ENCODE measurements at places on chromosomes 6 and 20.
A peak's percentile ranks its signal among the peaks of the same experiment; 100 is the strongest.

DNA sequence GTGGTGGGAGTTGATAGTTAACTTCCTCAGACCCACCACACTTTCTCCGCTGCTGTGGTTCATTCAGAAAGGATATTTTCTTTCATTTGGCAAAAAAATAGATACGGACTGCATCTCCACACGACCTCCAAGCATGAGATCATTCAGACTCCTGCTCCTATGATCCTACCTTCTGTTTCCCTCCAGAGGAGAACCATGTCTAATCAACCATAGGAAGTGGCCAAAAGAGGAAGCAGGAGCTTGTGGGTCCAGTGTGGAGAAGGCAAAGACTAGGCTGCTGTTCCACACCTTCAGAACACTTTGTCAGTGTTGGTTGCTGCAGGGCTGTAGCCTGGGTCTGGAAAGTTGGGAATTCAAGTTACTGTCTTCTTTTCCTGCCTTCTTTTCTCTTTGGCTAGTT lies 10.6 kb upstream of the KIF13A start:
- DNase-seq = no peak

GRCh38 chr6:128305228-128305627 lies 215.2 kb downstream of the PTPRK start:
- no peak for DNase-seq

- DNase-seq = no peak
These were observed 48.2 kb upstream of the F13A1 start for GRCh38 chr6:6368684-6369052.

- DNase-seq = no peak
These were observed 302.6 kb upstream of the ARID1B start for GRCh38 chr6:156474507-156475120.

DNA sequence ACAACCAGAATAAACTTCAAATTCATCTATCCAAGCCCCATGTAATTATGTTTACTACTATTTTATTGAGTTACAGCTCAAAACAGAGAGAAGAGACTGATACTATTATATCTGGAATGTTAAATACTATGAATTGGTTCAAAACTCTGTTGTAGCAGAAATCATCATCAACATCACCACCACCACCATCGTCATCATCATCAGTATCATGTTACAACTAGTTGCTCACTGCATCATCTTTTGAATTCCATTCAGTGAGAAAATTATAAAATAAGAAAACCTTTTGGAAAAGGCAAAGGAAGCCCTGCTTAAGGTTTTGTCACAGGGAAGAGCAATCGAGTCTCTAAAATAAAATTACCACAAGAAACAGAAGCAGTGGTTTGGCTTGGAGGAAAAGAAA lies 36.2 kb upstream of the THEMIS start:
- DNase-seq = no peak

DNA sequence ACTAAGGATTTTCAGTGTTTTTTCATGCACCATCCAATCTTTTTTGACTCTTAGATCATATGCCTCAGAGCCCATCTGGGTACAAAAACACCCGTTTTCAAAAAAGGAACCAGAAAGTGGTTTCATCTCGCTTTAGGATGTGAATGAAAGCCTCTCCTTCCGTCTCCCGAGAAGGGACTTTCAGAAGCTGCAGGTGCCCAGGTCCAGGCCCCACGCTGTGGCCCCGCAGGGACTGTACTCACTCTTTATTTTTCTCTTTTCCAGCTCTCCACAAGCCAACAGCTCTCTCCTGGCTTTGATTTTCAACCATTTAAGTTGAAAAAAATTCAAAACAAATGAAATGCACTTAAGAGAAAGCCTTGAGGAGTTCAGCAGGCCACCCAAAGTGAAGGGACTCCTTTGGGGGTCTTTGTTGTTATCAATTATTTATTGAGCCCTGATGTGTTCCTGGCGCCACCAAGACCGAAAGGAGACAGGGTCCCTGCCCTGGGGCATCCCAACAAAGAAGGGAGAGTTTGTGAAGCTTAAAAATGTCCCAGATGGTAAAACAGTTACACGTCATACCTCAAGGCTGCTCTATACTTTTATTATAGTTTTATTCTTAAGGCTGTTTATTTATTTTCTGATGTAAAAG lies 467.3 kb downstream of the PREX1 start:
- no peak for DNase-seq

DNA sequence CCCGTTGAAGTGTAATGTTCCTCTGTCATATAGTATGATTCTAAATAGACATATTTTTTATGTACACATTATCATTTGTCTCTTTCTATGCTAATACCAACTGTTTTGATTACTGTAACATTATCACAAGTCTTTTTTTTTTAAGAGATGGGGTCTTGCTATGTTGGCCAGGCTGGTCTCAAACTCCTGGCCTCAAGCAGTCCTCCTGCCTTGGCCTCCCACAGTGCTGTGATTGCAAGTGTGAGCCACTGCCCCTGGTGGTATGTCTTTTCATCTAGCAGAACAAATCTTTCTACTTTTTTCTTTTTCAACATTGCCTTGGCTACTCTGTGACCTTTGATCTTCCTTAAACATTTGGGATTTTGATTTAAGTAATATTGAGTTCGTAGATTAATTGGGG lies 57.7 kb downstream of the SLX4IP start:
- DNase-seq = no peak

DNA sequence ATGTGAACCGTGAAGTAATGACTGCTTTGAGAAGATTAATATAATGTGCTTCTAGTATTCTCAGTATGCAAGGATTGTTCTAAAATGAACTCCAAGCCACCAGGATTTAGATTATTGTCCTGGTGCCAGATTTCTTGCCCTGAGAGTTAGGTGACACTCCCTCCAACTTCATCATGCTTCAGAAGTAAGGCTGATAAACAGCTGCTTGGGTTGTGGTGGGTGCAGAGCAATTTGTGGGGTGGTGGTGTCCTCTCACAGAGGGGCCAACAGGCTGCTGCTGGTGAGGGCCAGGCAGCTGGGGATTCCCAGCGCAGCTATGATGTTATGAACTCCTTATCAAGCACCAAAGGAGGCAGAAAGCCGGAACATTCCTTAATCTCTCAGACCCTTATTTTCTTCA lies 114.6 kb downstream of the MCHR2 start:
- DNase-seq = no peak

DNA sequence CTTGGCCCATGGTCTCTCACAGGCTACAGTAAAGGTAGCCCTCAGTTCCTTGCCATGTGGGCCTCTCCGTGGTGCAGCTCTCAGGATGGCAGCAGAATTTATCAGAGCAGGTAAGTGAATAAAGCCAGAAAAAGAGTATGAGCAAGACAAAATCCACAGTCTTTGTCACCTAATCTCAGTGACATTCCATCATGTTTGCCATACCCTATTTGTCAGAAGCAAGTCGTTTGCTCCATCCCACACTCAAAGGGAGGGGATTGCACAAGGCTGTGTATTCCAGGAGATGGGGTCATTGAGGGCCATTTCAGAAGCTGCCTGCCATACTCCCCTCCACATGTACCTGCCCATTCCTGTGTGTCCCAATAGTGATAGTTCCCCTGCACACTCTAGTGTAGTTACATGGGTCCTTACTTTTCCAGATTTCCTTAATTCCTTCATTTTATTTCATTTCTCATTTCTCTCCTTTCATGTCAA lies 24.2 kb downstream of the ISM1 start:
- DNase-seq = no peak

GRCh38 chr6:31096656-31097055 lies 15.7 kb downstream of the C6orf15 start:
- no peak for DNase-seq

DNA sequence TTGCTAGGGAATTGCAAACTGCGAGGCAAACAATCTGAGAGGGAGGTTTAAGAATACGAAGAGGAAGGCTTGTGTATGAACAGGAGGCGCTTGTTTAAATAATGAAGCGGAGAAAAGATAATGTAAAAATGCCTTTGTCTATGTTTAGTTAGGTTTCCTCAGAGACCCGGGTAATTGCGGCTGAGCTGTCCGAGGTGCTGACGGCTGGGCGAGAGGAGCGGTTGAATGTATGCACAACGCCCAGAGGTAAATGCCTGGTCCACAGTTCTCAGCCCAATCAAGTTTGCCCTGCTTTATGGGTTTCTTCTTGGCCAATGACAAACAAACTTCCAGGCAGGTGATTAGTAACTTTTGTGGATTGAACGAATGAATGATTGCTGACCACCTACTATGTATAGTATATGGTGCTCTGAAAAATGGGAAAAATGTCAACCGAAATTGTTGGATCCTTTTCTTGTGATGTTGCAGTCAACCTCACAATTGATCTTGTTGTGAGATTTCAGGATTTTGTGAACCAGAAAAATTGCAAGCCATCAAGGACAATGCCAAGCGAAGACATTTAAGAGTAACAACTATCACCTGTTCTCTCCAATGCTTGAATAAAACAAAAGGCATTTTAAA lies 38.3 kb upstream of the SLC32A1 start:
- peak; percentile 29 for DNase-seq

GRCh38 chr6:122098201-122098678 lies 301.2 kb upstream of the HSF2 start:
- no peak for DNase-seq

DNA sequence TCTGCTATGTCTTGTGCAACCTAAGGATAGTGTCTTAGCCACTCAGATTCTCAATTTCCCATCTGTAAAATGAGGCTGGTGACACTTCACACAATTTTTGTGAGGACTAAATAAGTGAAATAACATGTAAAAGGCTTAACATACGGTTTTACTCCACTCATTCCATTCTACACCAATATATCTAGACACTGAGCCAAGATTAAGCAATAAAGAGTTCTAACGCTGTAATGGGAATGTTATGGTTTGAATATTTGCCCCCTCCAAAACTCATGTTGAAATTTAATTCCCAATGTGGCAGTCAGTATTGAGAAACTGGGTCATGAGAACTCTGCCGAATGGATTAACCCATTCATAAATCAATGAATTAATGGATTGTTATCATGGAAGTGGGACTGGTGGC lies 301.0 kb downstream of the HACE1 start:
- no peak for DNase-seq

DNA sequence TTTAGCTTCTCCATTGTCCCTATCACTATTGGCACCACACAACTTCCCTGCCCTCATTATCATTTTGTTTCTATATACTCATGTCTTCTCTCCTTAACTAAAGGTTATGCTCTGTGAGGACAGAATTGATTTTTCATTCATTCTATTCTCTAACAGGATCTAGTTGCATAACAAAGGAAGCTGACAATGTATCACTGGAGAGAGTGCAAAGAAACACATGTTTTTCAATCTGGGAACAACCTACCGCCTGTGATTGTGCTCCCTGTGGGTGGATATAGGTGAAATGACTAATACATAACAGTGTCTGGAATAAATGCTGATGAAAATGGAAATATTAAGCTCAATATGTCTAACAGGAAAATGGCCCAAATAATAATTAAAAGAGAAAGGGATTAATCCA lies 56.6 kb downstream of the COL12A1 start:
- DNase-seq = no peak

DNA sequence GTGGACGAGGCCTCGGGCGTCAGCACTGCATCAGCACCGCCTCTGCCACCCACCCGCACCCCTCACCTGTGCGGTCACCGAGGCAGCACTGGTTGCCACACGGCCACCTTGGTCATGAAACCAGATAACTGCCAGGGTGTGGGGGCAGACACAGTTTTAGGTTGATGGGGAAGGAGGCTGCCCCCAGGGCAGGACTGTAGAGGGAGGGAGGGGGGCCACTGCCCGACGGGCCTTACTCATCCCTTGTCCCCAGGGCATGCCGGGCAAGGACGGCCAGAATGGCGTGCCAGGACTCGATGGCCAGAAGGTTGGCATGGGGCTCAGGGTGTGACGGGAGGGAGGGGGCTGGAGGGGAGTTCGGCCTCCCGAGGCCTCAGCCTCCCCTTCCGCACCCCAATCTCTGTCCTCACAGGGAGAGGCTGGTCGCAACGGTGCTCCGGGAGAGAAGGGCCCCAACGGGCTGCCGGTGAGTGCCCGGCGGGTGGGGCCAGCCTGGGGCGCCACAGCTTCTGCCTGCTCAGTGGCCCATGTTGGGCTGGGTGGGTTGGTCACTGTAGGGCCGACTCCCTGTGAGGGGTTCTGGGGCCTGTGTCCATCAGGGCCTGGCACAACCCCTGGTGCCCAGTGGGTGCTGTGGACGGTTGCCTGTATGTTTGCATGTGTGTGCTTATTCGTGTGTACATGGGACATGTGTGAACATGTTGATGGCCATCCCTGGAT lies 11.8 kb downstream of the COL9A3 start:
- no peak for DNase-seq

- DNase-seq = no peak
These were observed 1.3 kb downstream of the TRIM26 start for GRCh38 chr6:30211899-30212298.

DNA sequence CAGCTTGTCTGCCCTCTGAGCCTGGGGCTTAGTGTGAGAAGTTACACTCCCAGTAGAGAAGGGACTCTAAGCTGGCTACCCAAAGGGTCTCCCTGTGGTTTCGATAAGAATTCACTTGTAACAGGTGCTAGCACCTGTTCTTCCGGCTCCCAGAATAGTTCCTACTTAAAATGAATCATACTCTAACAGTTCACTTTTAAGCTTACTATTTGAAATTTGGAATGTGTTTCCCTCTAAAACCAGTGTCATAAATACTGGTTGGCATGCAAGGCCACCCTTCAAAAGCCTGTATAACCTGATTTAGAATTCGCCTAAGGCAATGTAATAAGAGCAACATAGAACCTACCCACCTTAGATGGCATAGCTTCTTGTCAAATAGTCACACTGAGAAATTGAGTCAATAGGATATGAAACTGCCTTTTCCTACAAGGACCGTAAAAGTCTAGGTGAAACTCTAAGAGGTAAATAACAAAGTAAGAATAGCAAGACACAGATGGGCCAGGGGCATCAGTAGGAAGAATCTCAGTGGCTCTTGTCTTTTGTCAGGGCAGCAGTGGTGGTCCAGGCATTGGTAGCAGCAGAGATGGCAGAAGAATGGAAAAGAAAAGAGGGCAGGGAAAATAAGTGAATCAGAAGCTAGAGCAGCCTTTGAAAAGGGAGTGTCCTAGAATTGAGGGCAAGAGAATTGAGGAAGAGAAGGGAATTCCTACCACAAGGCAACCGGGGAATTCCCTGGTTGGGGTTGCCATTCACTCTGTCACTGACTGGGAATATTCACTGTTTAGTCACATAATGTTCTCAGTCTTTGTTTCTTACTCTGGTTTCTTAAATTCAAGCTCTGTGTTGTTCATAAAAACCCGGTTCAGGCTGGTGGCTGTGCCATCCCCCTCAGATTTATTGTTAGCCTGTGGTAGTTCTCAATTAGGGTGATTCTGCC lies 91.5 kb downstream of the HIVEP2 start:
- DNase-seq = no peak

GRCh38 chr6:24743265-24743943 lies 24.4 kb upstream of the C6orf62 start:
- no peak for DNase-seq

- no peak for DNase-seq
These were observed 200.3 kb downstream of the SYNDIG1 start for GRCh38 chr20:24669701-24670100.

GRCh38 chr6:35754452-35755277 lies 17.8 kb downstream of the ARMC12 start:
- DNase-seq = no peak

DNA sequence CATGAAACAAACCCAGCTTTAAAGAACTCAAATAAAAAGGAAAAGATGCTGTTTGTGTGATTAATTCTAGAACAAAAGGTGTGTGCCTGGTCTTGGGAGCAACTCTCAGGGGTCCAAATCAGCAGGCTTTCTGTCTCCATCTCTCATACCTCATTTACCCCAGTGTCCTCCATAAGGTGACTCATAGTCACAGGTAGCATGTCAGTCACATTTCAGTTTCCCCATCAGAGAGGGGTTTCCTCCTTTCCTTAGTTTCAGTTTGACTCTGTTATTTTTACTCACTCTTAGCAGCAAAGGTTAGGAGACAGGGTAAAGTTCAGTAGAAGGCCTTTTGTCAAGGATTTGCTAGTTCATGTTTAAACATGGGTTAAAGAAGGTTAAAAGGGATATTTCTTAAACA lies 46.2 kb downstream of the OGFRL1 start:
- DNase-seq = peak; percentile 28

GRCh38 chr6:16336056-16336818 lies 97.8 kb downstream of the GMPR start:
- no peak for DNase-seq
